SJCRH30 (cell line): ENCODE measurements at places on chromosomes 5 and 9.

DNA sequence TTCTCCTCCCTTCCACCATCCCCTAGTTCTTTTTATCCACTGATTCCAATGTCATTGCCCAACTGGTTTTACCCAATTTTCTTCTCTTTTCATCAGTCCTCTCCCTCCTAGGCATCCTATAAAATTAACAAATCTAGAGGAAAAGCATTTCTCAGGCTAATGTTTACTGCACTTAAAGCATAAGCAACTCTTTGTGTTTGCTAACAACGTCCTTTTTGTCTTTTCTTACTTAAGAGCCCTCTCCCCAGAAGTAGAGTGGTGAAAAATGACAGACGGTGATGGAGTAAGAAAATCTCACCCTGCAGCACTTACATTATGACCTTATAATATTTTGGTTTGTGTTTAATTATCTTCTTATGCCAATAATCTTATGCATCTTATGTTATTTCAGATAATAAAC lies 1.6 kb upstream of the SPATA9 start:
- no peak for DNase-seq

DNA sequence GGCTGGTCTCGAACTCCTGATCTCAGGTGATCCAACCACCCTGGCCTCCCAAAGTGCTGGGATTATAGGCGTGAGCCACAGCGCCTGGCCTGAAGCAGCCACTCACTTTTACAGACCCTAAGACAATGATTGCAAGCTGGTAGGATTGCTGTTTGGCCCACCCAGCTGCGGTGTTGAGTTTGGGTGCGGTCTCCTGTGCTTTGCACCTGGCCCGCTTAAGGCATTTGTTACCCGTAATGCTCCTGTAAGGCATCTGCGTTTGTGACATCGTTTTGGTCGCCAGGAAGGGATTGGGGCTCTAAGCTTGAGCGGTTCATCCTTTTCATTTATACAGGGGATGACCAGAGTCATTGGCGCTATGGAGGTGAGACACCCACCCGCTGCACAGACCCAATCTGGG lies 1.5 kb downstream of the CA9 start:
- DNase-seq: no peak

GRCh38 chr5:38447786-38448185 lies 108.7 kb downstream of the LIFR start:
- no peak for DNase-seq

DNA sequence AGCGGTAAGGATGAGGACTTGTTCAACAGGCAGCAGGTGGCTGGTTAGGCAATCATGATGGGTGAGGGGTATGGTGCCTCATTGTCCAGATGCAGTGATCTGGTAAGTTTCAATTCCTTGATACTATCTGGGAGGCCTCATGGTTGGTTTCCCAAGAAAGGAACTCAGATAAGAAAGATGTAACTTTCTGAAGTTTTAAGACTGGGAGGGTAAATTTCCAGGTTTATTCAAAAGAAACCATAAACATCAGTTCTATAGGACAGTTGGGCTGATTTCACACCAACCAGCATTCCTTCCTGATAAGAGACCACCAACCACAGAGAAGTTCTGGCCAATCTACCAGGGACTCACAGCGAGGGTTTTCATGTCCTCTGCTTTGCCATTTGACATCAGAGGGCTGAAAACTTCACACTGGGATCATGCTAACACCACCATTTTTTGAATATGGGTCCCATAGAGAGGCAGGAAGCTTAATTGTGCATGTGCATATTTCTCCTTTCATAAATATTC lies 773 bp upstream of the AGGF1 start:
- DNase-seq: peak; percentile 2
